ENCODE measurements at places on chromosomes 3 and 15. TPM values are rescaled to one million over a fixed set of nuclear protein-coding genes. Genes with fewer than 3 reads are reported as not detected.

- no peak for DNase-seq
Observed at GRCh38 chr3:48217449-48217848, 5.8 kb upstream of the CAMP start.

- DNase-seq, result no peak
Observed at GRCh38 chr3:117580806-117581205, 871.2 kb downstream of the TUSC7 start.

- DNase-seq, result no peak
Observed at GRCh38 chr3:5389057-5389456, 201.6 kb downstream of the EDEM1 start.

- no peak for DNase-seq
Observed at GRCh38 chr15:49464522-49464921, 41.5 kb downstream of the FGF7 start.

DNA sequence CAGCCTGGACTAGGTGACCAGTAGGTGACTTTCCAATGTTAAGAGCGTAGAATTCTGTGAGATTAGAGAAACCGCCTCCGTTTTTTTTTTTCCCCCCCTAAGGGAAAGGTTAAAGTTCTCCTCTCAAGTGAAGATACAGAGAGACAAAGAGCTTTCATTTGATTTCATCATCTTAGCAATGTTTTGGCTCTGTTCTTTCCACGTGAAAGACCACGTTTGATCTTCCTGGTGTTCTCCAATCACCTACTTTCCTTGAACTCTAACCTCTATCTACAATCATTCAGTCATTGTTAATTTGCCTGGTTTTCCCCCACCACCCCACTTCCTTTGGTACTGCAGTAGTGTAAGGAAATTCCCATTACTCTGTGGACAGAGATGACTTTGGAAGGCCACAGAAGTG lies 36.9 kb upstream of the CLRN1 start:
- DNase-seq, result no peak

- DNase-seq, result no peak
Observed at GRCh38 chr3:4395448-4395847, 71.6 kb downstream of the SUMF1 start.

The GOLGA8G gene
- not detected for polyA plus RNA-seq

The AHSG gene
- polyA plus RNA-seq, result 1.0 TPM

The CERS3 gene
- polyA plus RNA-seq, result 0.10 TPM

The RLBP1 gene
- not detected for polyA plus RNA-seq

The LTF gene
- 2.6 TPM for polyA plus RNA-seq

Data from right renal cortex interstitium (tissue), 3 donors.